ENCODE measurements at places on chromosomes 1 and 21. TPM values are rescaled to one million over a fixed set of nuclear protein-coding genes. Genes with fewer than 3 reads are reported as not detected.

GRCh38 chr1:203063287-203063686 lies 22.5 kb downstream of the MYOG start:
- no peaks in the 10 kb centered on the region for H3K4me1 ChIP-seq
- no peaks in the 10 kb centered on the region for H3K27me3 ChIP-seq
- no peak overlapping the region for H3K4me3 ChIP-seq
- H3K27ac ChIP-seq: no peak overlapping the region
- H3K36me3 ChIP-seq: no peaks in the 10 kb centered on the region
- DNase-seq: no peak

DNA sequence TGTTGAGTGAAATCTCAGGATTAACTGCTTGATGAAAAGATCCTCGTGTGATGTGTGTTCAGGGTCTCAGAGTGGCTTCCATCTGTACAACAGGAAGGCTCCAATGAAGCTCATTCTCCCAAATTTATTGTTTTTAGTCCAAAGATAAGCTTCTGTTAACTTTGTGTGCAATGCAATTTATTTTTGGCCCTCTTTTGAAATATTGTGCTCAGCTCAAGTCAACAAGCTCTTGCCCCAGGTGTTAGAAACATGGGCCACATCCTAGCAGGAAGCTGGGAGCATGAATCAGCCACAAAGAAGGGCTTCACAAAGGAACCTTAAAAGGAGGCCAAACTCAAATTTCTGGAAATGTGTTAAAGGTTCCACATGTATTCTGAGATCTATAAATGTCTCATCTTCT lies 135.7 kb downstream of the PCP4 start:
- no peaks in the 10 kb centered on the region for H3K36me3 ChIP-seq
- no peak overlapping the region for H3K4me3 ChIP-seq

GRCh38 chr1:11784993-11785769 lies 20.6 kb downstream of the MTHFR start:
- H3K4me1 ChIP-seq: peaks cover 6% of the 10 kb centered on the region
- DNase-seq: peak; percentile 72
- no peaks in the 10 kb centered on the region for H3K36me3 ChIP-seq
- H3K27ac ChIP-seq: peak overlapping the region; percentile 54
- H3K4me3 ChIP-seq: peak overlapping the region; percentile 17

DNA sequence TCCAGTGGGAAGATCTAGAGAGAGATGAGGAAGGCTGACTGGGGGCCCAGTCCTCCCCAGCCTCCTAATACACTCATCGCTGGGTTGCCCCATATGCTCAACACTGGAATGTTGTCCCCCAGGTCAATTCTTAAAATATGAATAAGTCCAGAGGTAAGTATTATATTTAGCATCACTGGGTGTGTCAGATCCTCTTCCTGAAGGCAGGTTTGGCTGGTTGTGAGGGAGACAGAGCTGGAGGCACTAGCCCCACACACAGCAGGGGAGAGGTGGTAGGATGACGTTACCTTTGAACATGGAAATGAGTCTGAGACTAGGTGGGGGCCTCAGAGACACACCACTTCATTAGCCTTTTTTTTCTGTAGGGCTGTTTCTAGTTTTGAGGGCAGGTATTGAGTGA lies 42.6 kb downstream of the SLC44A3 start:
- no peaks in the 10 kb centered on the region for H3K27me3 ChIP-seq
- no peaks in the 10 kb centered on the region for H3K36me3 ChIP-seq
- DNase-seq: no peak
- H3K4me1 ChIP-seq: peaks cover 15% of the 10 kb centered on the region

GRCh38 chr1:14639291-14640050 lies 41.0 kb downstream of the KAZN start:
- no peaks in the 10 kb centered on the region for H3K27me3 ChIP-seq
- no peak overlapping the region for H3K4me3 ChIP-seq
- no peak for DNase-seq
- no peaks in the 10 kb centered on the region for H3K4me1 ChIP-seq
- no peak overlapping the region for H3K27ac ChIP-seq

The PATJ gene
- 44.8 TPM for total RNA-seq
